ENCODE measurements at places on chromosomes 5 and 9.

- no peak for DNase-seq
These were observed 7.5 kb upstream of the PRLR start for GRCh38 chr5:35237580-35238376.

GRCh38 chr5:178439493-178440180, 150.6 kb downstream of the COL23A1 start:
- DNase-seq: no peak

GRCh38 chr5:14296533-14297331, 153.6 kb downstream of the TRIO start:
- no peak for DNase-seq

DNA sequence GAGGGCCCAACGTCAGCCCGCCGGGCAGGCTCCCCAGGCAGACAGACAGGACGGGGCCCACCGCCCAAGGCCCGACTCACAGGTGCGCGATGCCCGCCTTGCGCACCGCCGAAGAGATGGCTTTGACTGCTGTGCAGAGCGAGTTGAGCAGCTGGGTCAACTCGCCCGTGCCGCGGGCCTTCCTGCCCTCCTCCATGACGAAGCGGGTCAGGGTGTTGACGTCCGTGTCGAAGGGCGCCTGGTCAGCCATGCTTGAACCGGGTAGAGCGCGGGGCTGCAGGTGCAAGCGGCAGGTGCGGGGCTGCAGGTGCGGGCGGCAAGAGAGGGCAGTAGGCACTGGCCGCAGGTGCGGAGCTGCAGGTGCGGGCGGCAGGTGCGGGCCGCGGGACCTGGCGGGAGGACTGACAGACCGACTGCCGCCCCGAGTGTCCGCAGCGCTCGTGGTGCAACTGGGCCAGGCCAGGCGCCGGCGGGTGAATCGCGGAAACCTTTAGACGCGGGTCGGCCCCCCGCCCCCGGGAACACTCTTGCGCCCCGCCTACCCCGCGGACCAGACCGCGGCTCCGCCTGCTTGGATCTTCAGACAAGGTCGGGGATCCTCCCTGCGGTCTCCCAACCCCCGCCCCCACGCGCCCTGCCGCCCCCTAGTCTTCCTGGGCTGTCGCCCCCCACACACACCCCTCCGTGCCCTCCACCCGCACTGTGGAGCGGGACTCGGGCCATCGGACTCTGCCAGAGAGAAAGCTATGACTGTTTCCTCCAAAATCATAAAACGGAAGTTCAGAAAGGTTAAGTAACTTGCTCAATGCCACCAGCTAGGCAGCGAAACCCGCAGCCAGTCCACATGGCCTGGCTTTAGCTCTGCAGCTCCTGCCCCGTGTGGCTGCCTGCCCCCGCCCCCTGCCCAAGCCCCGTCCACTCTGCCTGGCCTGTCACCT, at the start of gene FBP1:
FBP1 (minus strand) TSS at position 458 of the 938 bp plus-strand sequence; CDS start at position 250, 208 bp downstream.
- DNase-seq: peak; percentile 71

DNA sequence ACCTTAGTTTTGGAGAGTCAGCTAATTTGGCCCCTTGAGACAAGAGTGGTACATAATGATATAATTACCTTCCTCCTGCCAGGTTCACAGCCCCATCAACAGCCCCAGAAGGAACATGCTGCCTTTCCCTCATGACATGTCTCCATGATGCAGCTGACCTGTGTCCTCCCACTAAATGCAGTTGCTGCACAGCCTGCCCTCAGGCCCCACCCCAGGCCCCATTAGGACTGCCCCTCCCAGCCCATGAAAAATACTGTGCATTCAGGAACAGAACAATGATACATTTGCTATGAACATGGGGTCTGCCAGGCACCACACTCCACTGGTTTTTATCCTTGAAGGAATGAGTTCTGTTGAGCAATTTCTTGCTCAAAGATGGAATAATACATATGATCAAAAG, 176.4 kb downstream of the C5orf15 start:
- no peak for DNase-seq

DNA sequence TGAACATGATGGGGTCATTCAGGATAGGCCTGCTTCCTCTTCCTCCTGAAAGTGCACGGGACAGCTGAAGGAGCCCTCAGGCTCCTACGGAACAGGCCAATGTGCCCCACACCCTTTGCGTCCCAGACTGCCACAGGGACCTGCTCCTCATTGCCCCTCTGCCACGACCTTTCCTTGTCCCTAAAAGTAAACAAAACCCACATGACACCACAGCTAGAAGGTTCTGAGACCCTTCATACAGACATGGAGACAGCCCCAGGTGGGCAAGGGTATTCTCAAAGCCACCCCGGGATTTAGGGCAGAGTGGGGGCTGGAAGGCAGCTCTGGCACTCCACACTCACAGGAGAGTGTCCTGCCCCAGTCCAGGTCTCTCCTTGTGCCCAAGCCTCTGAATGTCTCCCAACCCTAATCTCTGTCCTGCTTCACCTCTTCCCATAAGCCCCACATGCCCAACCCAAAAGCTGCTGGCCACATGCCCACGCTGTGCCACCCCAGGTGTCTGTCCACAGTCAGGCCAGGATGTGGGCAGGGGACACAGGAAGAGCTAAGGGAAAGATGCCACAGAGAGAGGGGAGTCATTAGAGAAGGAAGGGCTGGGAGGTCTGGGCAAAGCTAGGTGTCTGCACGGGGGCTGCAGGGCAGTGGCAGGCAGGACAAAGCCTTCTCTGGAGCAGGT, 800 bp downstream of the AMBP start:
- DNase-seq: no peak

DNA sequence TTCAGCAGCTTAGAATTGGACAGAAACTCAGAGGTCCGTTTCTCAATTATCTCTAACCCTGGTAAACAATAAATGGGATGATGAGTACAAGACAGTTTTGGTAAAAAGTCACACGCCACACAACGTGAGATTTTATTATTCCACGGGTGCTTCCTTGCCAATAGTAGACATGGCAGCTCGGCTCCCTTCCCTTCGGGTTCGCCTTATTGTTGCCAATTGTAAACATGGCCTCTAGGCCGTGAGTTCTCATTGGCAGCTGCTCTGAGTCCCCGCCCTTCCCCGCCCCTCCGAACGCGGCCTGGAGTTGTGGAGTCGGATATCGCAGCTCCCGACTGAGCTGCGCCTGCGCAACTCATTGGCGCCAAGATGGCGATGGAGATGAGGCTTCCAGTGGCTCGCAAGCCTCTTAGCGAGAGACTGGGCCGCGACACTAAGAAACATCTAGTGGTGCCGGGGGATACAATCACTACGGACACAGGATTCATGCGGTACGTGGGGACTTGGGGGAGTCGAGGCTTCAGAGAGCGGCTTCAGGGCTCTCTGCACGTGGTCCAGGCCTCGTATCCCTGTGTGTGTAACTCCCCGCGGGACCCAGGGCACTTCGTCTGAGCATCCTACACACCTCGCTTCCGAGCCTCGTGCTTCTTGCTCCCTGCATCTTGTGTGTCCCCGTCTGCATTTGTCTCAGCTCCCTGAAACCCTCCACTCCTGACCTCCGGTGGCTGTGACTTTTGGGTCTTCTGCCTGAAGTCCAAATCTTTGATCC, at the start of gene EXOSC2:
EXOSC2 (plus strand) TSS at position 355 of the 766 bp plus-strand sequence; CDS start at position 367, 12 bp downstream.
- peak; percentile 96 for DNase-seq

DNA sequence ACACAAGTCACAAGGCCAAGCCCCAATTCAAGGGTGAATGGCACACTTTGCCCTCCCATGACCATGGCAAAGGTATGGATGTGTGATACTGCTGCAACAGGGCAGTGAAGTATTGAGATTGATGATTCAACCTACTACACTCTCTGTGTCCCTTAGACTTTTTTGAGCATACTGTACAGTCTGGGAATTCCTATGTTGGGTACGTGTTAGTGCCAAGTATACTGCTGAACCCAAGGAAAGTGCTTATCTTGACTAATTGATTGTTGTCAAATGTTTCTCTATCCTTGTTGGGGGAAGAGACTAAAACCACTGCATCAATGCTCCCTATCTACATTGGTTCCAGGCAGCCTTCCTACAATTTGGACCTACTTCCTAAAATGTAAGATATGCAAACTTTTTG, 93.7 kb downstream of the NDFIP1 start:
- DNase-seq: no peak

- no peak for DNase-seq
These were observed 108.9 kb downstream of the PAM start for GRCh38 chr5:102863764-102864560.

DNA sequence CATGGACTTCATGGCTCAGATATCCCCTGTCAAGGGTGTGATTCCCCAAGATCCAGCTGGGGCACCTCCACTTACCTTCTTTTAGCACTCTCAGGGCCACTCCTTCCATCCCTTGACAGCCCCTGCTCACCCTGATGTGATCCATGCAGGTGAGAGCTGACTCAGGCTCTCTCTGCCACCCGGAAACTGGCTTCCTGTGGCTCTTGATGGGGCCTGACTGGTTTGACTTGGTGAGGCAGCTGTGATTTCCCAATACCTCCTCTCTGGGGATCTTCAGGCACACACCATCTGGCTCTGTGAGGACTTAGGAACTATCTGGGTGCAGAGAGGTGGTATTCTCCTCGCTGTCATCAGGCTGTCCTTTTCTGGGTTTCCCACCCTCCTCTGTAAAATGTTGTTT, 7.9 kb upstream of the FAT2 start:
- no peak for DNase-seq

GRCh38 chr5:170570476-170570875, 66.7 kb downstream of the KCNIP1 start:
- no peak for DNase-seq

DNA sequence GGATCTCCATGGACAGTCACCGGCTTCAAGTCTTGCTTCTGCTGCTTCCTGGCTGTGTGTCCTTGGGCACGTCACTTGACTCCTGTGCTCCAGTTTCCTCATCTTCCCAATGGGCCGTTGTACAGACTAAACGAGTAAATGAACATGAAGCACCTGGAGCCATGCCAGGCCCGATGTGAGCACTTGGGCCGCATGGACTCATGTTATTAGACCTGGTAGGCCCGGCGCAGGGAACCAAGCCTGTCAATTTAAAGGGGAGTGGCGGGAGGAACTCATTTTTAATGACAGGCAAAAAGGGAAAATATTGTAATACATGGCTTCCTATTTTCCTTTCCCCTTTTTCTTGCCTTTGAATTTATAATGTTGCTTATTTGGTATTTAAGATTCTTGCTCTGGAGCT, 47.5 kb downstream of the TENT4A start:
- no peak for DNase-seq

All from Kasumi-1 (cell line).